ENCODE measurements at places on chromosomes 12 and 14.

DNA sequence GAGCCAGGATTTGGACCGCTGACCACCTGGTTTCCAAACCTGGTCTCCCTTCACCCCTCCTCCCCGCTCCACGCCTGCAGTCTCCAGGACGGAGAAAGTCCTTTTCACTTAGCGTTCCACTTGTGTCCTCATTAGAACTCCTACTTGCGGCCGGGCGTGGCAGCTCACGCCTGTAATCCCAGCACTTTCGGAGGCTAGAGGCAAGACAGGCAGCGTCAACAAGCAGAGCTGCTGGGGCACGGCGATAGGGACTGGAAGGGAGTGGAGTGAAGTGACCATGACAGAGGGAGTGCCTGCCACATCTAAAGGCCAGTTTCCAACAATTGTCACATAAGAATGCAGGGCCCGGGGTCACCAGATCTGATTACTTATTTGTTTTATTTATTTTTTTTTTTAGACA lies 132.5 kb upstream of the NCOR2 start:
- DNase-seq, result no peak

DNA sequence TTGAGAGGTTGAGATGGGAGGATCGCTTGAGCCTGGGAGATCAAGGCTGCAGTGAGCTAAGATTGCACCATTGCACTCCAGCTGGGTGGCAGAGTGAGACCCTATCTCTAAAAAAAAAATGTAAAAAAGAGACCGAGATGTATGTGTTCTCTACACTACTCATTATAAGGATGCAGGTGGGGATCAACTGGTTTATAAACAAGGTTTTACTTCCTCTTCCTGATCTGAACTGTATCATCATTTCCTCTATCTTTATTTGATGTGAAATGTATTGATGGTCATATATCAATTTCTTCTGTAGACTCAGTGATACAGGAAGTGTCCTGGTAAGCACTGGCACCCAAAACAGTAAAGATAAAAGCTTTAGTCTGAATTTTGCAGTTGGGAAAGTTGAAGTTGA lies 20.1 kb upstream of the USP44 start:
- DNase-seq, result no peak

- DNase-seq, result no peak
Measured at GRCh38 chr14:91009501-91010152, 50.8 kb downstream of the RPS6KA5 start.

- DNase-seq, result no peak
Measured at GRCh38 chr12:40153432-40153831, 47.6 kb upstream of the SLC2A13 start.

DNA sequence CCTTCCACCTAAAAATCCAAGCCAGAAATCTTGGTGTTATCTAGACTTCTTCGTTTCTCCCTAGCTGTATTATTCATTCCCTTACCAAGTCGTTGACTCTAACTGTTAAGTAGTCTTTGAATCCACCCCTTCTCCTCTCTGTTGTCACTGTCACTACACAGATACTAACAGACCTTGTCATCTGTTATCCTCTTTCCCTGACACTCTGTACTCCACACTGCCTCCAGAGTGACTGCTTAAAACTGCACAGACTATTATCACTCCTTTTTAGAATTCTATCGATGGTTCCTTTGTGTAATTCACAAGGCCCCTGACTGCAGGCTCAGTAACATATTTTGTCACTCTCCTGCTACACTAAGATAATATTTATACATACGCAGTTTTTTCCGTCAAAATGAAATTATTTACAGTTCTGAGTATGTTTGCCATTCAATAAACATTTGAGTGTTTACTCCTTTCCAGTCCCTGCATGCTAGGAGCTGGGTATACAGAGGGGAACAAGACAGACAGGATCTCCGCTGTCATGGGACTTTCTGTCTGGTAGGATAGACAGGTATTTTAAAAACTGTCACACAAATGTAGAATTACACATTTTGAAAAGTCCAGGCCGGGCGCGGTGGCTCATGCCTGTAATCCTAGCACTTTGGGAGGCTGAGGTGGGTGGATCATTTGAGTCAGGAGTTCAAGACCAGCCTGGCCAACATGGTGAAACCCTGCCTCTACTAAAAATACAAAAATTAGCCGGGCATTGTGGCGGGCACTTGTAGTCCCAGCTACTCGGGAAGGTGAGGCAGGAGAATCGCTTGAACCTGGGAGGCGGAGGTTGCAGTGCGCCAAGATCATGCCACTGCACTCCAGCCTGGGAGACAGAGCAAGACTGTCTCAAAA lies 3.8 kb downstream of the MARS1 start:
- no peak for DNase-seq

- no peak for DNase-seq
Measured at GRCh38 chr14:104009297-104009696, 67.0 kb upstream of the RD3L start.

DNA sequence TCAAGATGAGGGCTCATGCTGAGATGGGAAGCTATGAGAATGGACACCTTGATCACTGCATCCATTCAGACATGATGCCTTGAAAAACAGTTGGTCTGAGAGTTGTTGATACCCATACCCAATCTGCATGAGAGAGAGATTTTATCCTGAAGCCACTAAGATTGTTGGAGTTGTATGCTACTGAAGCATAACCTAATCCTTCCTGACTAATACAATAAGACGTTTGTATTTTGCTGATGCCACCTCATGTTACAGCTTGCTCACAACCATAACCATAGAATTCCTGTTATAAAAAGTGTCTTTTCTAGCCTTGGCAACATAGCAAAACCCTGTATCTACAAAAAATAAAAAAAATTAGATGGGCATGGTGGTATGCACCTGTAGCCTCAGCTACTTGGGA lies 12.7 kb upstream of the SERPINA1 start:
- no peak for DNase-seq

Data from epithelial cell of proximal tubule (primary cell).